HT-29 (cell line): ENCODE measurements at places on chromosomes 3 and 15.

DNA sequence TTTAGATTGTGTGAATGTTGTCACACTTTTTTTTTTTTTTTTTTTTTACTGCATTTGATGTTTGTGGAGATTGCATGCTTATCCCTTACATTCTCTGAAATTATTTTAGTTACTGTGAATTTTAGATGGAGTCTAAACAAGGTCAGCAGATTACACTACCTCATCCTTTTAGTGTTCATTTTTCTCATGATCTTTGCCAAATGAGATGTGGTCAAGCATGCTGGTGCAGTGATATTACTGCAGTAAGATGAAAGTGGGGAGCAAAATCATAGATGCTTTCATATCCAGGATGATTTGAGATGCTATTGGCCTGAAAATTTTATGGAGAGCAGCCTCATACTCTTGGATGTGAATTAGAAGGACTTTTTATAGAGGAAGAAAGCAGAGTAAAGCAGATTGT lies 45.8 kb downstream of the SLC25A26 start:
- DNase-seq, result no peak

GRCh38 chr3:159817571-159817970 lies 171.1 kb upstream of the IL12A start:
- DNase-seq, result no peak

GRCh38 chr15:101010781-101011180 lies 91.6 kb downstream of the LRRK1 start:
- DNase-seq, result no peak

GRCh38 chr3:20810555-20810954 lies 624.5 kb upstream of the SGO1 start:
- DNase-seq, result no peak

DNA sequence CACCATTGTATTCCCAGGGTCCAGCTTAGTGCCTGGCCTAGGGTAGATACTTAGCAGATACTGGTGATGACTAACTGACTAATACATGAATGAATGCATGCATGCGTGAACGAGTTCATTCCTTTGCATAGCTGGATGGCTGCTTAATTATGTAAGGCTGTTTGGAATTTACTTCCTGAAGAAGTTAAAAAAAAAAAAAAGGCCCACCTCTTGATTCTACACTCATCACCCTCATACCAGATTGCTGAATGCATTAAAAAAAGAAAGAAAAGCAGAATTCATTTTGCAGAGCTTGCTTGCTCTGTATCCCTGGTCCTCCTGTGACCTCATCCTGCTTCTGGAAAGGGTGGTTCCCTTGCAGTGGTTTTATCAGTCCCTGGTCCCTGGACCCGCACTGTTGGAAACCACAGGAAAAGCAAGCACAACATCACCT lies 277.6 kb upstream of the CFAP20DC start:
- DNase-seq, result no peak

DNA sequence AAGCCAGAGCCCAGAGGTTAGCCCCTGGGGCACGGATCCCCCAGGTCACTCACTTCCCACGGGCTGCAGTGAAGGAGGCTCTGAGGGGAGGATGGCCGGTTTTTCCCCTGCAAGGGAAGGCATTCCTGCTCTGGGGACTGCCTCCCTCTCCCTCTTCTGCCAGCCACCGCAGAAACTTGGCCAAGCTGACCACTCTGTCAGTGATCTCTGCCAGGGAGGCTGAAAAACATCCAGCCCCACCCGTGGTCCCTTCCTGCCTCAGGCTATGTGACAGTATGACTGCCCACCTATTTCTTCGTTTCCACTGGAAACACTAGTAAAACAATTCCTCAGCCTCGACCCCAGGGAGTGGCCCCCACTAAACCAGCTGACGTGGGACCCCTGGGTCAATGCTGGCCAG lies 14.6 kb upstream of the FANCD2 start:
- DNase-seq, result no peak

GRCh38 chr3:141707741-141708203 lies 30.3 kb upstream of the RNF7 start:
- DNase-seq, result peak; percentile 81

DNA sequence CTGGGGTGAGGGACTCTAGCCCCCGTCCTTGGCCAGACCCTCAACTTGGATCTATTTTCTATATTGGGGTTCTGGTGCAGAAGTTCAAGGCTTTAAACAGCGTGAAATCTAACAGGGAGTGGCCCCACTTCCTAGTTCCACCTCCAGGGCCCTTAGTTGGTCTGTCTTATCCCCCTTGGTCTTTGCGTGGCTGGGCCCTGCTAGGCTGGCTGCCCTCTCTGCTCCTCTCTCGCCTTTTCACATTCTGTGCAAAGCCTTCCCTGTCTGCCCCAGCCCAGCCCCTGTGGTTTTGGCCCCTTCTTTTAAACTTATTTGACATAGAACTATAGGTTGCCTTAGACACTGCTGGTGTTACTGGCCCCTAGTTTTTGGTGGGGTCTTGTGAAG lies 5.6 kb downstream of the PPCDC start:
- no peak for DNase-seq

GRCh38 chr3:161975201-161975600 lies 478.6 kb downstream of the OTOL1 start:
- no peak for DNase-seq

- peak; percentile 59 for DNase-seq
Measured at GRCh38 chr3:185337231-185337816, 25.6 kb upstream of the MAP3K13 start.

- DNase-seq, result no peak
Measured at GRCh38 chr3:125271127-125271526, 58.6 kb upstream of the SLC12A8 start.

- no peak for DNase-seq
Measured at GRCh38 chr3:43043071-43043766, 62.7 kb downstream of the POMGNT2 start.

DNA sequence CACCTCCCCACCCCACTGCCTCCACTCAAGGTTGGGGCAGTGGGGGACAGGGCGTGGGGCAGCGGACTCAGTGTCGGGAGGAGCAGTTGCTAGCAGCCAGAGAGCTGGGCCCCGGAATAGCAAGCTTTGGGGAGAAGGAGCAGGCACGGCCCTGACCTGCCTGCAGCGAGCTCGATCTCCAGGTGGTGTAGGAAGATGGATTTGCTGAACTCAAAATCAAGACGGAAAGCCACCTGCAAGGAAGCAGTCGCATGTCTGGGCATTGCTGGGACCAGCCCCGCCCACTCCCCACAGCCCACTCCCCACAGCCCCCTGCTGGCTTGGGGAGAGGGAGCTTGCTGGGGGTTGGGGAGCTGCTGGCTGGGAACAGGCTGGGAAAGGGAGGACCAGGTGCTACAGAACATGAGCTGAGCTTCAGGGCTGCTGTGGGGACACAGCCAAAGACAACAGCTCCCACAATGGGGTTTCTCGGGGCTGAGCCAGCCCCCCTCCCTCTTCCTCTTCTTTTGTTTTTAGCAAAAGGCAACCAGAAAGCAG lies 38.0 kb downstream of the FEM1B start:
- no peak for DNase-seq

- no peak for DNase-seq
Measured at GRCh38 chr3:16528106-16528505, 14.6 kb upstream of the RFTN1 start.

DNA sequence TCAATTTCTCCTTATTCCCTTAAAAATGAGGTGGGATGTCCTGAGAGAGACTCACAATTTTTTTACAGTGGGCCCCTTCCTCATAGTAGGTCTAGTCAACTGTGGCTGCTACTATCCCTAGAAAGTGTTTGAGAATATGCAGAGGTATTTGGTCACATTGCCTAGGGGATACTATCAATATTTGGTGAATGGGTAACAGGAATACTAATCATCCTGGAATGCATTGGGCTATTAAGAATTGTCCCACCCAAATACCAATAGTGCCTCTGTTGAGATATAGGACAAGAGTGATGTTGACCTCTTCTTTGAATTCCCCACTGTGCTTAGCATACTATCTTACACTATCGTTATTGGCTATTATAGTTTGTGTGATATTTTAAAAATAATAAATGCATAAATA lies 389.4 kb downstream of the DIPK2A start:
- peak; percentile 36 for DNase-seq

GRCh38 chr3:118945834-118946233 lies 88.8 kb downstream of the IGSF11 start:
- DNase-seq, result no peak

- no peak for DNase-seq
Measured at GRCh38 chr3:168396861-168397260, 301.1 kb upstream of the GOLIM4 start.

GRCh38 chr3:70176224-70176623 lies 136.2 kb downstream of the MDFIC2 start:
- no peak for DNase-seq

- DNase-seq, result no peak
Measured at GRCh38 chr3:133996996-133997395, 32.7 kb downstream of the SLCO2A1 start.

GRCh38 chr3:69719587-69720122 lies 19.6 kb upstream of the MITF start:
- no peak for DNase-seq

GRCh38 chr3:45904931-45905330 lies 18.6 kb downstream of the CCR9 start:
- DNase-seq, result no peak

DNA sequence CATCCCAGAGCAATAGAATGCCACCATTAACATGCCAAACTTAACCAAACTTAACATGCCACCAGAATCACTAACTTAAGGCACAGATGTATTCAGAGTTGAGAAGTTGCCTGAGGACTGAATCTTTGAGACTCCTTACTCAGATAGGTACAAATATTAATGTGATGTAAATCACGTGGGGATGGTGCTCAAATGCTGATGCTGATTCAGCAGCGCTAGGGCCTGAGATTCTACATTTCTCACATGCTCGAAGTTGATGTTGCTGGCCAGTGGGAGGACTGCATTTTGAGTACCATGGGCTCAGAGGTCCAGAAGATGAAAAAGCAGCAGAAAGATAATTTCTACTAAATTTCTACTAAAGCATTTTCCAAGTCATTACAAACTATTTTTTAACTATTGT lies 54.1 kb downstream of the RPL22L1 start:
- DNase-seq, result no peak

DNA sequence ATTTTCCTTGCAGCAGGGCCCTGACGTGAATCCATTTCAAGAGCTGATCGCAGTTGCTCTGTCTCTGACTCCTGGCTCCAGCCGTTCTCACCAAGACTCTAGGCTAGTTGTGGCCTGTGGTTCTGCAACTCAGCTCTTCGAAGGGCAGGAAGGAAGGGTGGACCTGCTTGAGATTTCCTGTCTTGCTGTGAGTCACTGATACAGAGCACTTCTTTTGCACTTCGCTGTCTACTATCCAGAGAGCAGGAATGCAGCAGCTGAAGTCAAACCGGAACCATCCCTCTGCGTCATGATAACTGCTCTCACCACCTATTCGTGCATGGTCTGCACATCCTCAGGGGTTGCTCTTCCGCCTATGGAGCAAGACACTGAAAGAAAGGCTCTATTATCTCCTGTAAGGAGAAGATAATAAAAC lies 59.7 kb downstream of the RAP2B start:
- DNase-seq, result peak; percentile 50

DNA sequence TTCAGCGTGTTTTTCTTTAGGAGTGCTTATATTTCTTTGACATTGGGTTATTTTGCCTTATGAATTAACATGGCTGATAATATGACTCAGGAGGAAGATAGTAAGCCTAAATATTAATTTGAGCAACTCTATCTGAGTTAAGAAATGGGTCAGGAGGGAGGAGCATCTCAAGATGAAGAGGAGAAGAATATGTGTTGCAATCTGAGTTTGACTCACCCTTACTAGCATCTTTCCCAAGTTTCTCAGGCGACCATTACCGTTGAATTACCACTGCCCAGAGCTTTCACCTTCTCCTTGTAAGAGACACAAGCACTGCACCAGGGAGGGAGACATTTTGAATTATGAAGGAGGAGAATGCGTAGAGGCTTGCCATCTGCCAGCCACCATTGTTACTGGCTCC lies 138.3 kb upstream of the MYRIP start:
- no peak for DNase-seq

DNA sequence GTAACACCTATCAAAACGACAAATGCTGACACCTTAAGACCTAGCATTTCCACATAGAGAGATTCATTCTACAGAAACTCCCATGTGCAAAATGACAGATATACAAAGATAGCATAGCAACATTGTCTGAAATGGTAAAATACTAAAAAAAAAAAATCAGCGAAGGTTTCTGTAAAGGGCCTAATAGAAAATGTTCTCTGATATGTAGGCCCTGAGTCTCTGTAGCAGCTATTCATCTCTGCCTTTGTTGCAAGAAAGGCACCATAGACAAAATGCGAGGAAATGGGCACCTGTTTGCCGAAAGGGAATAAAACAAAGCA lies 631 bp upstream of the MFGE8 start:
- DNase-seq, result no peak

GRCh38 chr15:74445816-74446763 lies 12.3 kb upstream of the SEMA7A start:
- DNase-seq, result no peak

DNA sequence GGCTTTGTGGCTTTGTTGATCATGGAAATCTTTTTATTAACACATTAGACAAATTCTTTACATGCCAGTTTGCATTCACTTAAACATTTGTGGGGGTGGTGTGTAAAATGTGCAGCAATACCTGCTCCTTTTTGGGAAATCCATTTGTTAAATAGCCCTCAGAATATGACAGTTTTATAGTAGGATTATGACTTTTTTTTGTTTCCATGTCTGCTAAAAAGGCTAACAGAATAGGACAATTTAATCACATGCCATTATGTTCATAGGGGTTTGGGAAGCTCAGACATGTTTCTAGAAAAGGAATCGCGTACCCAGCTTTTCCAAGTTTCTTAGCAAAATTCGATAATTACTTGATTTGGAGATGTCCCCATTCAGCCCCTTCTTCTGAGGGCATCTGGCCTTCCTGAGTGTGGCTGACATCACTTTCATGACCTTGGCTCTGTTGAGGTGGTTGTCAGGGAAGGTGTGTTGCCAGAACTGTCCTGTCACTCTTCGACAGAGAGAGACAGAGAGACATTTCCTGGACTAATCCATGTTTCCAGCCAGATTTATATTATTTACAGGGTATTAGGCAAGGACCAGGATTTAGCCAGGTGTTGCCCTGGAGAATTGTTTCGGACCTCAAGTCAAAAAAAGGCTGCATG lies 126.4 kb downstream of the PTPRG start:
- no peak for DNase-seq

GRCh38 chr3:107411779-107412178 lies 34.5 kb downstream of the CCDC54 start:
- DNase-seq, result no peak

- DNase-seq, result no peak
Measured at GRCh38 chr15:98324341-98324970, 323.9 kb upstream of the IGF1R start.

DNA sequence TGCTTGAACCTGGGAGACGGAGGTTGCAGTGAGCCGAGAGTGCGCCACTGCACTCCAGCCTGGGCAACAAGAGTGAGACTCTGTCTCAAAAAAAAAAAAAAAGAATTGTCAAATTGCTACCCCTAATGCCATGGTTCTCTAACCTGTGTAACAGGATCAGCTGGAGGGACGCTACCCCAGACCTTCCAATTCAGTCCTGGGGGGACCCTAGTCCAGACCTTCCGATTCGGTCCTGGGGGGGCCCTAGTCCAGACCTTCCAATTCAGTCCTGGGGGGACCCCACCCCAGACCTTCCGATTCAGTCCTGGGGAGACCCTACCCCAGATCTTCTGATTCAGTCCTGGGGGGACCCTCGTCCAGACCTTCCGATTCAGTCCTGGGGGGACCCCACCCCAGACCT lies 29.8 kb upstream of the MUC20 start:
- no peak for DNase-seq

- no peak for DNase-seq
Measured at GRCh38 chr3:13065727-13066126, 7.5 kb downstream of the IQSEC1 start.

- no peak for DNase-seq
Measured at GRCh38 chr3:53566461-53567145, 72.2 kb downstream of the CACNA1D start.

GRCh38 chr3:189344996-189345395 lies 173.2 kb downstream of the TPRG1 start:
- no peak for DNase-seq
